ENCODE measurements at places on chromosomes 11 and 22. TPM values are rescaled to one million over a fixed set of nuclear protein-coding genes. Genes with fewer than 3 reads are reported as not detected.

PEX16 gene
- 37.3 TPM for total RNA-seq

TEX54 gene
- 0.66 TPM for total RNA-seq

SH3BP1 gene
- total RNA-seq = 14.2 TPM

DNA sequence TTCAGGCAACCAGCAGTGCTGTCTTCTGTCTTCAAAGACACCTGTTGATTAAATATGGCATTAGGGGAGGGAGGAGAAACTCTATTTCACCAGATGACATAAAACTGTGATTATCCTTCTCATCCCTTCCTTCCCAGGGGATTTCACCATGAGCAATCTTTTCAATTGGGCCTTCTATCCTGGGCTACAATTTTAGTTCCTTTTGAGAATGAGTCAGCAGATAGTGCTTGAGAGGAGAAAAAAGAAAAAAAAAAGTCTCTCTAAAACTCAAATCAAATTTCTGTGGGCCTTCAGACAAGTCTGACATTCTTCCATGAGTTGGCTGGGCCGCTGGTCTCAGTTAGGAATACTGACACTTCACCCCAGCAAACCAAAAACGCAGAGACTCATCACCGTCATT, 7.2 kb downstream of the FLI1 start:
- peak; percentile 56 for DNase-seq

GRCh38 chr11:88340366-88340935, 2.9 kb upstream of the CTSC start:
- no peak for DNase-seq

GRCh38 chr11:121814962-121815361, 301.1 kb downstream of the BLID start:
- peak; percentile 66 for DNase-seq

DNA sequence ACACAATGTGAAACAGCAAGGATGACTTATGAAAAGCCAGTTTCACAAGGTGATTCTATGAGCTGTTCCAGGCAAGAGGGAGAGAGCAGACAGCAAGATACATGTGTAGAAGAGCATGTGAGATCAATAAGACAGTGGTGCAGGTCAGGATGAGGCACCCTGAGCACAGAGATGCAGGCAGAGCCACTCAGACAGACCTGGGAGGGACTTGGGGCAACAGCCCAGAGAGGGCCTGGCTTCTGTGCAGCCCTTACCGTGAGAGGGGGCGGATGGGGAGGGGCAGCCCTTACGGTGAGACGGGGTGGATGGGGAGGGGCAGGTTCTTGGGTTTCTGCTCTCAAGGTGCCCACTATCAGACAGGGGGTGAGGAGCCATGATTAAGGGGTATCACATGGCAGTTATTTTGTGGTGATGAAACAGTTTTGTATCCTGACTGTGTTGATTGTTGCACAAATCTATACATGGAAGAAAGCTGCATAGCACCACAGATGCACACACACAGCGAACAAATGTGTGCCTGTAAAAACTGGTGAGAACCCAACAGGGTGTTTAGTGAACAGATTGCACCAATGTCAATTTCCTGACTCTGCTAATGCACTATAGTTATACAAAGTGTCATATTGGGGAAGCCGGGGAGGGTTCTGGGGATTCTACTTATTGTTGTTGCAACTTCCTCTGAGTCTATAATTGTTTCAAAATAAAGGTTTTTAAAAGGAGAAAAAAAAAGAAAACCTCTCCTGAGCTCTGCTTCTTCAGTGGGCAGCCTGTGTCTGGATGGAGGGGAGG, 5.2 kb upstream of the C22orf42 start:
- DNase-seq = no peak

DNA sequence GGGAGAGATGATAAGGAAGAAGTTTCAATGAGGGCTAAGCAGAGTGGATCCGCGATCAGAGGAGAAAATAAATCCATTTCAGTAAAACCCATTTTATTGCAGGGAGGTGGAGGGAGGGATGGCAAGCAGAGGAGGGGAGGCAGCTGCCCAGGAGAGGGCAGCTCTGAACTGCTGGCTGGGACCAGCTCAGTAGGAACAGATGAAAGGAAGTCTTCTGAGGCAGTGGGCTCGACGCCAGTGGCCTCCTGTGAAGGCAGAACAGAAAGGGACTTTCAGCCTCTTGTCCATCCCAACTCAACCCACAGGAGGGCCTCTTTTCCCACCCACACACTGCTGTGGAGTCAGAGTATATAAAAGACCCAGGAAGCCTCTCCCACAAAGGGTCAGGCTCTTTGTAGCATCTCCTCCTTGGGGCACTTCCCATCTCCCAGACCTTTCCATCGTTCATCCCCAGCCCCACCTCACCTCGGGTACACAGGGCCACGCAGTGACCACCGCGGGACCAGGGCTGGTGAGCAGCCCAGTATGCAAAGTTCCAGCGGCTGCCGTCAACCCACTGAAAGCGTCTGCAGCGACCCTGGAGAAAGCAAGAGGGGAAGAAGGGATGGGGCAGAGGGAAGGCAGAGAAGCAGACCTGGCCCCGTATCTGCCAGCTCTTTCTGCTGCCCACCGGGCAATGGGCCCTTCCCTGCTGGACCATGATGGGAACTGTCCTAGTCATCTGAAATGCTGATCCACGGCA, 3.0 kb downstream of the PRG2 start:
- DNase-seq = peak; percentile 62

GRCh38 chr11:118560806-118561205, 4.9 kb downstream of the IFT46 start:
- DNase-seq = no peak

DNA sequence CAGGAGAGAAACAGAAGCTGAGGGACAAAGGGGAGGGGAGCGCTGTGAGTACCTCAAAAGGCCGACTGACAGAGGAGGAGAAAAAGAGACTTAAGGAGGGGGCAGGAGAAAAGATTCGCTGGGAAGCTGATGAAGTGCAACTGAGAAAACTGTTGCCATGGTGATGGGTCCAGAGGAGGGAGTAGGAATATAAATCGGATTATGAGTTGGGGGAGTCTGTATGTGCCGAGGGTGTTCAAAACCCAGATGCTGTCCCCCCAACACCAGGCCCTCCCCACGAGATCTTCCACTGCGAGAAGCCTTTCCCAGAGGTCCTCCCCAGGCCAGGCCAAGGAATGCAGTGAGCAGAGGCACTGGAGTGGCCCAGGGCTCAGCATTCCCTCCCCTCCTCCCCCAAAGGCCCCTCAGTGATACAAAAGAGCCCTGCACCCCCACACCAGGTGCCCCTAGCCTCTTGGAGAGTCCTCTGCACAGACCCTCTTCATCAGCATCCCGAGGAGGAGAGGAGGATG, 13.7 kb upstream of the BCL9L start:
- DNase-seq = no peak

DNA sequence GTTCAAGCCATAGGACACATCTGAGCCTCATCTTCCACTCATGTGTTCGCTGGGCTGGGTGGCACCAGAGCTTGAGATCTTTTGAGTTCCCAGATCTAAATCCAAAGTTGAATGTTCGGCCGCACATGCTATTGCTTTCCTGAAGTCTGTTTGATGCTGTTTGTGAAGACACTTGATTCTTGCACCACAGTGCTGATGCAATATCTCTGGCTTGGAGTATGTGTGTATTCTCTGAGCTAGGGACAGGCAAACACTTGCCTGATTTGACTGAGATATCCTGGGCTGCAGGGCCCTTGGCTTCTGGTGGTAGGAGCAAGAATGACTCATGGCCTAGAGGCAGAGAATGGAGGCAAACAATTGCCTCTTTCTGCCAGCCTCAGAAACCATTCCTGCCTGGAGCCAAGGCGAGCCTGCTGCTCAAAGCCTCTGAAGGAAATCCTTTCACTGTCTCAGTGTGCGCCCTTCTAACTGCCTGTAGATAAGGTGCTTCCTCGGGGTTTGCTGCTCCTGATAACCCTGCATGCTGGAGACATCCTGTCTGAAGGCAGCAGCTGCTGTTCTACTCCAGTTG, 73.0 kb downstream of the CYB5R2 start:
- peak; percentile 85 for DNase-seq

- no peak for DNase-seq
These were observed 40.2 kb downstream of the RRP8 start for GRCh38 chr11:6563121-6563619.

DNA sequence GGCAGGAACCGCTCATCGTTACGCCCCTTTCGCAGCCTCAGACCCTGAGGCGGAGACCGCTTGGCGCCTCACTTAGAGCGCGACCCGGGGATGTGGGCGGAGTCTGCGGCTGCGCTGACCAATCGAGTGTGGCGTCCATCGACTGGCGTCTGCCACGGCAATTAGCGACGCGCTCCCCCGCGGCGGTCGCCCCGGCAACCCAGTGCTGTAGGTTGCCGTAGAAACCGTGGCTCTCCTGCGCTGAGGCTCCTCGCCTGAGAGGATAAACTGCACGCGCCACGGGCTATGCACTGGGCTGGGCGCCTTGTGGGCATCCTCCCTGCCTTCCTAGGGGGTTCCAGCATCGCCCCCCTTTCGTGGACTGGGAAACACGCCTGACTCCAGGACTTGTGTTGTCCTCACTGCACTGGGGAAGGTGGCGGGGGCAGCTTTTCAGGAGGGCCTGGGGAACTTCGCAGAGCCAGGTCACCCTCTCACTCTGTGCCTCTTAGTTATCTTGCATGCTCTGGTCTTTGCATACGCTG, 701 bp upstream of the P2RX6 start:
- peak; percentile 82 for DNase-seq

GRCh38 chr11:88494848-88495247, 157.3 kb upstream of the CTSC start:
- DNase-seq = no peak

- no peak for DNase-seq
These were observed 4.2 kb downstream of the MB start for GRCh38 chr22:35612903-35613302.

- no peak for DNase-seq
These were observed 47.7 kb downstream of the LRFN4 start for GRCh38 chr11:66904561-66904960.

- no peak for DNase-seq
These were observed 6.6 kb downstream of the ZBTB16 start for GRCh38 chr11:114066046-114066648.

Measured in HT1080 (cell line).